ENCODE measurements at places on chromosomes 1 and 21.

GRCh38 chr1:151547119-151547899 lies 7.2 kb downstream of the TUFT1 start:
- DNase-seq, result no peak

GRCh38 chr21:37338671-37339551 lies 27.7 kb upstream of the DYRK1A start:
- no peak for DNase-seq

DNA sequence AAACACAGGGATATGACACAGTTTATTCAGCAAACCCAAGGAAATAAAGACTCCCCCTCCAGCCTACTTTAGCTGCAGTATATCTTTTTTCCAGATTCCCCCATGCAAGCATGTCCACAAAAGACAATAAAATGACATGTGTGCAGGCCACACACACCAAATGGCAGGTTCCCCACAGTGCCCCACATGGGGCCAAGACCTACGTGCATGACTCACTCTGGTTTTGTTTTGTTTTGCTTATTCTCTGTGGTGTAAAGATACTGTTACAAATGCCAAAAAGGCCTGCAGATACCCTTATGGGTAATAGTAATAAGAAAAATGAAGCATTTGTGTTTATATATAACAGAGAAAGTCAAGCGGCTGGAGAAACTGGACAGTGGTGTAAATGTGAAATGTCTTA lies 71.6 kb downstream of the RD3 start:
- peak; percentile 60 for DNase-seq

GRCh38 chr21:36627242-36627641 lies 71.7 kb upstream of the SIM2 start:
- DNase-seq, result no peak
